ENCODE measurements at places on chromosomes 12 and 14.

- no peak for DNase-seq
Measured at GRCh38 chr14:88683119-88683518, 109.6 kb downstream of the EML5 start.

GRCh38 chr12:129911428-129912049 is 7.7 kb upstream of the TMEM132D start:
- DNase-seq: peak; percentile 3

GRCh38 chr12:63826006-63826585 is 18.4 kb upstream of the SRGAP1 start:
- no peak for DNase-seq

- DNase-seq: no peak
Measured at GRCh38 chr12:22355011-22355580, 20.6 kb upstream of the ST8SIA1 start.

DNA sequence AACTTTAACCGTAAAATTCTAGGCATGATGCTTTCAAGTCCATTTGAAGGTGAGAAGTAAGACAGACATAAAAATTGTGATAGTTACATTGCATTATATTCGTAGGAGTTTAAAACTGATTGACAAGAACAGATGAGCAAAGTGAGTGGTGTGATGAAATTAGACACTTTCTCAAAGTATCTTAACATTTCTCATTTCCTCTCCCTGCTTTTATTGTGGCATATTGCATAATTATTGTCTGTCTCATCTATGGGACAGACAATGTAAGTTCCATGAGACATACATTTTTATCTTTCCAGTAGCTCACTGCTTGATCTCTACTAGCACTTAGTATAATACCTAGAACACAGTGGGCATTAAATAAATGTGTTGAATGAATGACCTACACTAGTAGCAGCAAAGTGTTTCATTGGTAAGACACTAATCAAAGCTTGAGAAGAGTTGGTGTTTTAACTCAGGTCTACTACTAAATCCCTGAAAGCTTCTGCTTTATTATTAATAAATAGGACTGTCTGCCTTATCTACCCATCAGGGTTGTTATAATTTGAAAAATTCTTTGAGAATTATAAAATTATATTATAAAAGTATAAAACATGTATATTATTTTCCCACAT is 19.0 kb downstream of the A2M start:
- DNase-seq: no peak

DNA sequence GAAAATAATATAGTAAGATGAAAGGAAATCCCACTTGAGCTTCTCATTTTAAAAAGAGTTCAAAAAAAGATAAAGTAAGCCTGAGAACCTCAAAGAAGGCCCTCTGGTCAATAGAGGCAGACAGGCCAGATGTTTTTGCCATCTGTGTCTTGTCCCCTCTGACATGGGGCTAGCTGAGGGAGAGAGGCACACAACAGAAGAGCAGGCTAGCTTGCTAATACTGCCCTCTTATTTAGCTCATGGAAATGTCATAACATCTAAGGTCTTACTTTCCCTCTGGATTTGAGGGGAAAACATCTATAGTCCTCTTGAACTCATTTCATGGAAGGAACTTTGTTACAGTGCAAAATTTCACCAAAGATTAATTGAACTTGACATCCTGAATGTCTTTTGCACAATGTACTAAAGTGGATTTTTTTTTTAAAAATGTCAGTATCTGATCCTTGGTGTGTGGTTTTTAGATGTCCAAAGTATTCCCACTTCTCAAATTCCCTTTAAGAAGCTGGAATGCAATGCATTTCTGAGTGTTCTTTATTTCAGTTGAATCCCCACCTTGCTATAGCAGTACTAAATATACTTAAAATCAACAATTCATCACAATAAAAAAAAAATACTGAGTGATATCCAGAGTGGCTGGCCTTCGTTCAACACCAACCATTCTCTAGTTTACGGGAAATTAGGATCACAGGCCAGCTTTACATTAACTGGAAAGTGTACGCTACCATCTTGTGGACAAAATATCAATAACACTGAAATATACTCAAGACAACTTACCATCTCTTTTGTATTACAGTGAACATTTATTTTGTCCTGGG is 176.7 kb downstream of the PAH start:
- no peak for DNase-seq

- no peak for DNase-seq
Measured at GRCh38 chr12:66072135-66072534, 58.4 kb downstream of the LLPH start.

DNA sequence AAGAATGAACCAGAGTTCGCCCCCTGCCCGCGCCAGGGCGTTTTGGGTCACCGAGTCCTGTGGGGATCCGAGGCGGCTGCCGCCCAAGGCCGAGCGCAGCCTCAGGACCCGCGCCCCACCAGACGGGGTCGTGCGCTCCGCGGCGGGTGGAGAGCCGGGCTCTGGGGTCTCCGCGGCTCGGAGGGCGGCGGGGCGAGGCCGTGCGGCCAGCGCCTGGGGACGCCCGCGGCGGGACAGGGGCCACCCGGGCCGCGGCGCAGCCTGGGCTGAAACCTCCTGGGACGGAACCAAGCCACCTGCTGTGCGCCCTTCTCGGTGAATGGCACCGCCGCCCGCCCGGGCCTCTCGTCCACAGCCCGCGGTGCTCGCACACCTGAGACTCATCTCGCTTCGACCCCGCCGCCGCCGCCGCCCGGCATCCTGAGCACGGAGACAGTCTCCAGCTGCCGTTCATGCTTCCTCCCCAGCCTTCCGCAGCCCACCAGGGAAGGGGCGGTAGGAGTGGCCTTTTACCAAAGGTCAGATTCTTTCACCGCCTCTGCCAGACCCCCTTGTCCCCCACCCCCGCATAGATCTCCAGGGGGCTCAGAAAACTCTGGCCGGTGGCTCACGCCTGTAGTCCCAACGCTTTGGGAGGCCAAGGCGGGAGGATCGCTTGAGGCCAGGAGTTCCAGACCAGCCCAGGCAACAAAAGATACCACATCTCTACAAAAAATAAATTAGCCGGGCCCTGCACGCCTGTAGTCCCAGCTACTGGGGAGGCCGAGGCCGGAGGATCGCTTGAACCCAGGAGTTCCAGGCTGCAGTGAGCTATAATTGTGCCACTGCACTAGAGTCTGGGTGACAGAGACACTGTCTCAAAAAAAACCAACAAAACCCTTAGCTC is 901 bp downstream of the B3GNT4 start:
- no peak for DNase-seq

- DNase-seq: no peak
Measured at GRCh38 chr12:3518902-3519301, 27.9 kb downstream of the PRMT8 start.

- no peak for DNase-seq
Measured at GRCh38 chr12:1880153-1880845, 38.2 kb downstream of the CACNA2D4 start.

GRCh38 chr14:72638021-72638420 is 255.9 kb downstream of the DPF3 start:
- no peak for DNase-seq

GRCh38 chr12:70645494-70646317 is 8.5 kb upstream of the PTPRB start:
- no peak for DNase-seq

- DNase-seq: no peak
Measured at GRCh38 chr12:65200007-65200665, 30.8 kb downstream of the LEMD3 start.

- DNase-seq: no peak
Measured at GRCh38 chr12:120257041-120257821, 8.3 kb downstream of the PXN start.

- no peak for DNase-seq
Measured at GRCh38 chr12:15001733-15002382, 29.0 kb downstream of the PDE6H start.
